ENCODE measurements at places on chromosomes 1 and 21.

- DNase-seq: no peak
These were observed 96.9 kb downstream of the LPAR3 start for GRCh38 chr1:84795966-84796600.

DNA sequence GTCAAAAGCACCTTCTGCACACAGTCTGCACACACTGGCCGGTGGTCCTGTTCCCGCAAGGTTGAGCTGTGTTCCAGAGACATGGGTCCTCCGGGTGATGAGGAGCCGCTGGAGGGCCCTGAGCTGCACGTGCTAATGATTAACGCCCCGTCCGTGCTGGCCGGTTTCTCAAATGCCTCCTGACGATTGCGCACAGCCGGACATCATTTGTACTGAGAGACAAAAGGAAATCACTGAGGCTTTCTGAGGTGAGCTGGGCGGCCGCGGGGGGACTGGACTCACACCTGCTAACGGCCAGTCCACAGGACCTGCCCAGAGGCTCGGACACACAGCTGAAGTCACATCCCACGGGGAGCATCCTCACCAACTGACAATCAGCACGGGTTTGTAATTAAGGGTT, 29.2 kb downstream of the POFUT2 start:
- DNase-seq: peak; percentile 27

DNA sequence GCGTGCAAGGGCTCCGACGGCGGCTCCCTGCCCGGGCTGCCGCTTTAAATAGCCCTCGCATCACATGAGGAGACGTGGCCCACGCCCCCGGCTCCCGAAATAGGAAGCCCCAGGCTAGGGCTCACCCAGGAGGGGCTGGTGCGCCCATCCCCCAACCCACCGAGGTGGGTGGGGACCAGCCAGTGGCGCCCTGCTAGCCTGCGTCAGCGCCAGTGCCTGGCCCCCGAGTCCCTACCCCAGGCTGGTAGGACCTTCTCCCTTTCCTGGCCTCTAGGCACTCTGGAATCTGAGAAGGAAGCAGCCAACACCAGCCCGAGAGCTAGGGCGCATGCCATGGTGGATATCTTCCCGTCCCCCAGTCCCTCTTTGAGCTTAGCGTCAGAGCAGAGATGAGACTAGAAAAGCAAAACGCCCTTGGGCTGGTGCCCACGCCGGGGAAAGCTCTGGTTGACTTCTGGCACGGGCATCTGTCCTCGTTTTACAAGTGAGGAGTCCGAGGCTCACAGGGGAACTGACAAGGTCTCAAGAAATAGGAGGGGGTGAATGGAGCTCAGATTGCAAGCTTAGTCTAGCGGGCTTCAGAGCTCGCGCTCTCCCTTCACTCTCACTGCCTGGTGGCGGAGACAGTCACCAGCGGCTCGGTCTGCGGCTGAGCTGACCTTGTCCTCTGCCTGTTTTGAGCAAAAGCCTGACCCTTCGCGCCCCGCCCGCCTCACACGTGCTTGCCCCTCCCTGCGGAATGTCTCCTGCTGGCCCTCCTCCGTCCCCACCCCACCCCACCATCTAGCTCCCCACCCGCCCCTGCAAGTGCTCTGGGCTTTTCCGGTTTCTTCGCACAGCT, at the start of gene FABP3:
TSS of gene FABP3 (minus strand) at position 21 of the 841 bp plus-strand sequence. CDS start 62 bp downstream, outside the sequence.
- peak; percentile 89 for DNase-seq

DNA sequence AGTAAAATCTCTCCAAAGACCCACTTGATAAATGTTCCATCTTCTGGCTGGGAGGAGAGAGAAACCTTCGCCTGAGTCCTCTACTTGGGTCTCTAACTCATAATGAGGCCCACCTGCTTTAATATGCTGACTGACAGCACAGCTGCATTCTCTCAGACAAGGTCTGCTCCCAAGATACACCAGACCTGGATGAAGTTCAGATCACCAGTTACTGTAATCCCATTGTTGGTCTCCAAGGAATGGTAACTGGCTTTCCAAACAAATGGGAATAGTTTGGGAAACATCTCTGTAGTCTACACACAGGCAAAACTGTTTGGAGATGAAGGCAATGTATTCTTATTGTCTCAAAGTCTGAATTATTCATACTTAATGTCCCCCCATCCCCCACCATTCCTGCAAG, 27.9 kb upstream of the COL24A1 start:
- no peak for DNase-seq

DNA sequence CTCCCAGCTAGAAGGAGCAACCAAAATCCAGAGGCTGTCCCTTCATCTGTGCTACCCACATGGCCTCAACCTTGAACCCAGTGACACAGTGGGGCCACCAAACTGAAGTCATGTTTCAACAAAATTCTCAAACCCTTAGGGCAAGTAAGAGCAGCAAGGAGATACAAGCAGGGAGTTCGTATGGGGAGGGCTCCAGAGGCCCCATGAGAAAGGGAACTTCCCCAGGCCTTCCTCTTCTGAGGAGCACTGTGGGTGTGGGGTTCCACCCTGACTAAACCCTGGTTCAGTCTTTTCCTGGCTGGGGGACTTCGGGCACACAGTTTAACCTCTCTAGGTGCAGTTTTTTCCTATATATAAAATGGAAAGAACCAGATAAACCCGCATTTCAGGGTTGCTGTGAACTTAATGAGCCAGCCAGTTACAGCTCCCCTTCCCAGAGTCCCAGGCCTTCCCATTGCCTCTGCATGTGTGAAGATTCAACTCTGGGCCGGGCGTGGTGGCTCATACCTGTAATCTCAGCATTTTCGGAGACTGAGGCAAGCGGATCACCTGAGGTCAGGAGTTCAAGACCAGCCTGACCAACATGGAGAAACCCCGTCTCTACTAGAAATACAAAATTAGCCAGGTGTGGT, 8.0 kb upstream of the THEMIS2 start:
- no peak for DNase-seq

DNA sequence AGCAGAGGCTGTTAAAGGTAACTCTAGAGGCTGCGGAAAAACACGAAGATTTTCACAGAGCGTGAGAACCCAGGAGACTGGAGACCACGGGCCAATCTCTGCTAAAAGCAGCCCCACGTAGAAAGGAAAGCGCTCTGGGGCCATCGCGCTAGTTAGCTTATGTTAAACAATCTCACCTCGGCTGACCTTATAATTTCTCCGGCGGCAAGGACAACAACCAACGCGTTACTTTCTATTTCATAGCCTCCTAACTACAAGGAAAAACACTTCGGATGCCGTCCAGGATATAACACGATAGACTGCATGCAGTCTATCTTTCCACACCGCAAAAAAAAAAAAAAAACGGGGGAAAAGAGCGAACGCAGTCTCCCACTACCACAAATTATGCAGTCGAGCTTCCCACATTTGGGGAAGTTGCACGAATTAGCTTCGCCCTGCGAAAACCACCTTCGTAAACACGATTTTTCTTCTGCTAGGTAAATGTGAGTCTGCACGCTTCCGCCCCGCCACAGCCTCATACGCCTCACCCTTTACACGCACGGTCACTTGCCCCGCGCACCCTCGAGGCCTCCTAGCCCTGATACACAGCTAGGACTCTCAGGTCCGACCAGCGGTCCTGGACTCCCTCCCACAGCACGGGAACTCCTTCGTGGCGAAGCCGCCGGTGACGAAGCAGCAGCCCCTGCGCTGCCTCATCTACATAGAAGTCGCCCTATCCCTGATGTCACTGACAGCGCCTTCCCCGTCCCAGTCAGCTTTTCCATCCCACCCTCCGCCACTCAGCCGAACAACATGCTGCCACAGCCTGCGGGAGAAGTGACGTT, 87.8 kb downstream of the PRKAB2 start:
- DNase-seq: peak; percentile 93
